ENCODE measurements at places on chromosomes 4 and X. TPM values are rescaled to one million over a fixed set of nuclear protein-coding genes. Genes with fewer than 3 reads are reported as not detected.

DNA sequence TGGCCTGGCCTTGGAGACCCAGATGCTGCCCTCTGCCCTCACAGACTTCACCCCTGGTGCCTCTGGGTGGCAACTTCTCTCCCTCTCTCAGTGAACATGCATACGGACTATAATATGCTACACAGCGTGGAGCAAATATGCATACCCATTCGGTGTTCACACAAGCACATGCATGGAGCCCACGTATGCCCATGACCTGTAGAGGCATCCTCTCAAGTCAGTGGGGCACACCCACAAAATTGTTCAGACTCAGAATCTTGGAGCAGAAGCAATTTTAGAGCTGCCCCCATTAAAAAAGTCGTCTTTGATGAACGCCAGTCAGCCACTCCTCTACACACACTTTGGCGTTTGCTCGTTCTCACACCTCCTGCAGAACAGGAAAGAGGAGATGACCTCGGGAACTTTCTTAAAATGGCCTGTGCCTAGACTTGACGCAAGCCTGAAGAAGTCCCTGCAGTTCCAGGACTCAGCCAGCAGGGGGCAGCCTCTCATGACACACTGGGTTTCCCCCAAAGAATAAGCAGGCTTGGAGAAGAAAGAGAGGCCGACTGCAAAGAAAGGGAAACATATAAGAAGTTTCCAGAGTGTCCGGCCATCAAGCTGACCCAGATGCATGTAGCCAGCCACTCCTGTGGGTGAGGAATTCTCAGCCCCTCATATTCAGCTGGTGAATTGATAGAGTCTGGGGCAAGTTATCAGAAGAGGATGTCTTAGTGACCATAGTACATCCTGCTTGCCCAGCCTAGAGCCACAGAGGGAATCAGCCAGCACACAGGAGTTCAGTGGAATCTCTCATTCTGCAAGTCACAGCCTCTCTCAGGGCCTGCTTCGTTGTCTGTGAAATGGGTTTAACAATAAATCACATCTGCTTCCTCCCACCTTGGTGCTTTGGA is 17.3 kb downstream of the APLN start:
- H3K36me3 ChIP-seq, result no peaks in the 10 kb centered on the region
- no peak overlapping the region for H3K4me3 ChIP-seq
- no peaks in the 10 kb centered on the region for H3K27me3 ChIP-seq
- peak; percentile 62 for DNase-seq
- no peak overlapping the region for H3K27ac ChIP-seq

- no peaks in the 10 kb centered on the region for H3K27me3 ChIP-seq
- no peaks in the 10 kb centered on the region for H3K4me1 ChIP-seq
- H3K4me3 ChIP-seq, result no peak overlapping the region
- no peaks in the 10 kb centered on the region for H3K36me3 ChIP-seq
Observed at GRCh38 chr4:138555584-138555983, 313.4 kb upstream of the SLC7A11 start.

DNA sequence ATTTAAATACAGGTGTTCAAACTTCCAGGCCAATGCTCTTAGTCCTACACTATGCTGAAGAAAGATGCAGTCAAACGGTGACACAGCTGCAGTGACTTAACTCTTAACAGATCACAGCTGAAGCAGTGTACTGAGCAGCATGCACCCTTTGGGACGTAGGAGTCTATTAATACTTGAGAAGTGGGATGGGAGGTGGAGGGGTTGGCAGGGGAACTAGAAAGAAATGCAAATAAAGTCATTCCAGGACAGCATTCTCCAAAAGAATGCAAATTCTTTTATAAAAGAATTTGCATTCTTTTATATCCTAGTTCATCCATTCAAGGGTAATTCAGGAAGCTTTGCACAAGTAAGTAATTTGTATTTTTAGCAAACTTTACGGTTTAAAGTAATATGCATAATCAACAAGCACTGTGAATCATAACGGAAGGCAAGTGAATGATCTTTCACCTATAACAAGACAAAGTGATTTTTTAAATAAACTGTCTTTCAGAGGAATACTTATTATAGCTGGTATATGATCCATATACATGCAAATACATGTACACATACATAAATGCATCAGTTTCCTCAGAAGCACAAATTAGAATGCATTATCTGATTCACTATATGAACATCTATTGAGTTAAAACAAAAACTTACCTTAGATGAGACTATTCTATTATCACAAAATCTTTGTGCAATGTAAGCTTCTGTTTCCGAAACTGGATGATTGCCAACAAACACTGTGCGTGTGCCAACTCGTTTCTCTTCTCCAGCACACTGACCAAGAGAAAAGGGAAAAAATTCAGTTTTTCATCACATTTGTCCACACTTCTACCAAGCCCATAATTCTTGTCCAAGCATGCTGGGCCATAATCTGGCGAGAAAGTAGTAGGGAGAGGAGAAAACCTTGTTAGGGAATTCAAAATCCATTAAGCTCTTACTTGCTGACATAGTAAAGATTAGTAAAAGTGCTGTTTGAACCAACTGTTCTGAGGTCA is 106.5 kb downstream of the ATP11C start:
- no peak overlapping the region for H3K27ac ChIP-seq
- H3K4me3 ChIP-seq, result no peak overlapping the region
- H3K36me3 ChIP-seq, result no peaks in the 10 kb centered on the region
- H3K4me1 ChIP-seq, result peaks cover 22% of the 10 kb centered on the region
- DNase-seq, result no peak

Gene HTRA3
- total RNA-seq, result 17.5 TPM

Gene STATH
- total RNA-seq, result not detected

GRCh38 chrX:619451-619811 is 11.2 kb upstream of the SHOX start:
- DNase-seq, result no peak
- no peak overlapping the region for H3K4me3 ChIP-seq
- no peaks in the 10 kb centered on the region for H3K4me1 ChIP-seq
- no peak overlapping the region for H3K27ac ChIP-seq
- H3K27me3 ChIP-seq, result no peaks in the 10 kb centered on the region

Gene F9
- total RNA-seq, result not detected

DNA sequence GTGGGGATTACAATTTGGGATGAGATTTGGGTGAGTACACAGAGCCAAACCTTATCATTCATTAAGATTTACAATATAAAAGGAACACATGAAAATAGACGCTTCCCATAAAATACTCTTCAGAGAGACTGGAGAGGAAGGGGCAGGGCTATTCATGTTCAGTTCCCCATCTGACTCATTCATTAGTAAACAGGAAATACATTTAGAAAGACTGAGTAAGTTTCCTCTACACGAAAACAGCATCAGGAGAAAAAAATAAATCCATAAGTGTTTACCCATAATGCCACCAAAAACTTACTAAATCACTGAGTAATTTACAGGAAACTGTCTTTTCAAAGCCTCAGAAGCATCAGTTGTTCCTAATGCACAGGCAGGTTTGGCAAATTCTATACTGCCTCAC is 255.4 kb upstream of the CXorf51A start:
- no peaks in the 10 kb centered on the region for H3K36me3 ChIP-seq
- no peaks in the 10 kb centered on the region for H3K4me1 ChIP-seq
- H3K27ac ChIP-seq, result no peak overlapping the region
- no peaks in the 10 kb centered on the region for H3K27me3 ChIP-seq
